Mesendoderm (in vitro differentiated cells): ENCODE measurements at places on chromosomes 12 and 14.

DNA sequence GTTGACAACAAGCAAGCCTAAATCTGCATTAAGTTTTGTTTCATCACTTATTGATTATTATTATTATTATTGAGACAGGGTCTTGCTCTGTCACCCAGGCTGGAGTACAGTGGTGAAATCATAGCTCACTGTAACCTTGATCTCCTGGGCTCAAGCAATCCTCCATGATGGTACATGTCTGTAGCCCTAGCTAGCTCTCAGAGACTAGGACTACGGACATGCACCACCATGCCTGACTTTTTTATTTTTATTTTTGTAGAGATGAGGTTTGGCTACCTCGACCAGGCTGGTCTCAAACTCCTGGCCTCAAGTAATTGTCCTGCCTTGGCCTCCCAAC lies 35.7 kb upstream of the STK38L start:
- no peak for DNase-seq

DNA sequence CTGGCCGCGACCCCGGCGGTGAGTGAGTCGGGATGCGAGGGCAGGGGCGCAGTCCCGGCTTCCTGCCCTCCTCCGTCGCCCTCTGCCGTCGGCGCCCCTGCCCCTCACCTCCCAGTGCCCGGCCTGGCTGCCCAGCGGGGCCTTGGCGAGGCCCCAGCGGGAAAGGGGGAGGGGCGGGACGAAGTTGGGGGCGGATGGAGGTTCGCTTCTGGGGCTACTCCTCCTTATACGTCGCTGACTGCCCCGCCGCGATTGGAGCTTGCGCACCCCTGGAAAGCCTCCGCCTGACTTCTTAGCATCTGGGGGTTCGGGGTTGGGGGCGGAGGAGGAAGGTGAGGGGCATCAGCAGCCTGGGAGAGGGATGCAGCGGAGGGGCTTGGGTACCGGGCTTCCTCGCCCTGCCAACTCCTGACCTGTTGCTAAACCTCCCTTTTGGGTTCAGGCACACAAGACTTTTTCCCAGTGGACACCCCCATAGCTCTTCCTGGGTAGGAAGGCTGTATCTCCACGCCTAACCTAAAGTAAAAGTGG lies 406 bp downstream of the TMEM263 start:
- no peak for DNase-seq

GRCh38 chr12:39124768-39125167 lies 219.4 kb upstream of the CPNE8 start:
- DNase-seq: peak; percentile 56

GRCh38 chr12:106675651-106676435 lies 93.0 kb downstream of the RFX4 start:
- no peak for DNase-seq

DNA sequence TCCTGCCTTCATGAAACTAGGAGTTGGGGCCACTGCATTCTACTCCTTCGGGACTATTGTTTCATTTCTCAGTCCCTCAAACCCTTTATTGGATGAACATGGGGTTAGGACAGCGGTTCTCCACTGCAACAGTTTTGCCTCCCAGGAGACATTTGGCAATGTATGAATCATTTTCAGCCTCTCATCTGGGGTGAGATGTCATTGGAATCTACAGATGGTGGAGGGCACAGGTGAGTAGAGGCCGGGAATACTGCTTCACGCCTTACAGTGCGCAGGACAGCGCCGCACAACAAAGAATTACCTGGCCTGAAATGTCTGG lies 649 bp upstream of the GNPNAT1 start:
- DNase-seq: no peak

DNA sequence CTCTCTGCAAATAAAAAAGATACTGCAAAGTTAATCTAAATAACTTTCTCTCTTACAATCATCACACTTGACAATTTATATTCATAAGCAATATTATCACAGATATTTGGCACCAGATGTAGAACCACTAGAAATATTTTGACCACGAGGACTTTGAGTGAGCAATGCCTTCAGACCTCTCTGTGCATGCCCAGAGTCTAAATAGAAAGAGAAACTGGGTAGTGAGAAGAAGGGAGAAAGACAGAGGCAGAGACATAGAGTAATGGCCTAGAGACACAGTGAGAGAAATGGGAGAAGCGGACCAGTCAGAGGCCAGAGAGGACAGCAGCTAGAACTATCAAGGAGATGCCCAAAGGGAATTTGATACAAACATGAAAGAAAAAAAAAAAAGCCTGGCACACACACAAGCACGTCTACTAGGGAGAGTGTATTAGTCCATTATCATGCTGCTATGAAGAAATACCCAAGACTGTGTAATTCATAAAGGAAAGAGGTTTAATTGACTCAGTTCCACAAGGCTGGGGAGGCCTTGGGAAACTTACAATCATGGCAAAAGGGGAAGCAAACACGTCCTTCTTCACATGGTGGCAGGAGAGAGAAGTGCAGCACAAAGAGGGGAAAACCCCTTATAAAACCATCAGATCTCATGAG lies 41.1 kb downstream of the BMP4 start:
- no peak for DNase-seq

DNA sequence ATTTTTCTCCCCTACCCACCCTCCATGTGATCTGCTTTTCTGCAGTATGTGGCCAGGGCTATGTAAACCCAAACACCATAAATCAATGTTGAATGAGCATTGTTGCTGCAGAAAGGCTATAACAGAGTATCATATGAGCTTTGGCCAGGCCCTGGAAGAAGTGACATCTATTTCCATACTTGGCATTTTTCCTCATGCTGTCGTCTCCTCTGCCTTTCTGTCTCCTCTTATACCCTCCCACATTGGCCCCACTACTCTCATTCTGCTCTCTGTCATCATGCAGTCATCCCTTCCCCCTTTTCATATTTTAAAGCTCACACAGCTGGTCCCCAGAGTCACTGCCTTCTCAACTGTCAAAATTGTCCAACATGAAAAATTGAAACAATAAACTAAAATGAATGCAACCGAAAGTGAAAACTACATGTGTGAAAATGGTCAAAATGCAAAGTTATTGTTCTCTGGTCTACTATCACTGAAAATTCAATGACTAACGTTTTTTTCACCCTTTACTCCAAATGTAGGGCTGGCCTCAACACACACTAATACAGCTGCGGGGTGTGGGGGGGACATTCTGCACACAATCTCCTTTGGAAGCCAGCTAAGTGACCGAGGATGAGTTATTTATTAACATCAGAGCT lies 290.7 kb upstream of the TMPO start:
- no peak for DNase-seq

GRCh38 chr14:101133068-101133467 lies 229.5 kb upstream of the RTL1 start:
- DNase-seq: no peak

DNA sequence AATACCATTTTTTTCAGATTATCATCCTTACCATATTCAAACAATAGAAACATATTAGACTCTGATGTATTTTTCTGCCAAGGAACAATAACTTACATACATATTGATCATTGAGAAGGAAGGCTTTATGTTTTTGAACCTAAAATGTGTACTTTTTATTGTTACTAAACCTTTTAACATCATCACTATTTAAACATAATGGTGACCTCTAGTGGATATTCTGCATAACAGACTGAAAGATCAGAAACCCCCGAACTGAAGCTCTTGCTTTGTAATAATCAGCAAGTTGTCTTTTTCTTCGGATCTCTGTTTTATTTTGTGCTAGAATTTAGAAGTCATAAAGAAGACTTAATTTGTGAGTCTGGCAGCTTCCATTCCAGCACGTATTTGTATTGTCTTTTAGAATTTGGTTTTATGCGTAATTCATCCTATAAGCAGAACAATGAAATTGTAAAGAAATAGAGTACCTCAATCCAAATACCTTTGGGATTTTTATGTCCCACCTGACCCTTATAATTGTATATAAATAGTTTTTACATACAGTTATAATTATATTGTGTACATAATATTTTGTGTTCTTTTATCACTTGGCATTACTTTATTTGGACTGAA lies 125.9 kb upstream of the ATF1 start:
- peak; percentile 47 for DNase-seq

GRCh38 chr14:95040708-95041476 lies 116.4 kb downstream of the DICER1 start:
- DNase-seq: no peak

GRCh38 chr12:87074781-87075180 lies 818.6 kb upstream of the MGAT4C start:
- no peak for DNase-seq

DNA sequence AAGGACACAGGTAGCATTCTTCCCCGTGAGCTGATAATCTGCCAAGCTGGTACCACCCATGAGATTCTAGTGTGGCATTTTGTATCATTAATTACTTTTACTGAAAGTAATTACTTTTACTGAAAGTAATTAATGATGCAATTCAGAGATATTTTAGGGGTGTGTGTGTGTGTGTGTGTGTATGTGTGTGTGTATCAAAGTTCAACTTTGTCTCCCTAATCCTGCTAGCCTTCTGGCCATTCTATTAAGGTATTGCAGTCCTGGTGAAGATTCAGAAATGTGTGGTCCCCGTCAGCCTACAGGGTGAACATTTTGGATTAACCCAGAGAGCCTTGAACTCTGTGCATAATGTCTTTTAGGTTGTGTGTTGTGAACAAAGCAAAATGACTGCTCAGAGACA lies 310.8 kb downstream of the ZFP36L1 start:
- no peak for DNase-seq

- DNase-seq: no peak
These were observed 62.6 kb downstream of the GALNT9 start for GRCh38 chr12:132266802-132267201.

DNA sequence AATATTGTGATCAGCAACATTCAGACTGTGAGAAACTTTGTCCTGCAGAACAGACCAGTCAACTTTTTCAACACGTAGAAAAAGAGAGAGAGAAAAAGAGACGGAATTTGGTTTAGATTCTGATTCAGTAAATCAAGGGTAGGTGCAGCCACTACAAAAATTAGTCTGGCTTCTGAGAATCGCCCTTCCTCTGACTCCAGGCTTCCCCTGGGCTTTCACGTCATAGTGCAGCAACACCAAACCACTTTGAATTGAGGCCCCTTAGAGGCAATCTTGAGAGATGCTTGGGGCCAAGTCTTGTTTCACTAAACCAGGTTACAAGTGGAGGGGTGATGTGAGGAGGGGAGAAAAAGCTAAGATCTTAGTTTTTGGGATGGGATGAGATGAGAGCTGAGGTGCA lies 37.5 kb upstream of the PTGR2 start:
- no peak for DNase-seq

GRCh38 chr14:81169711-81170103 lies 51.1 kb downstream of the GTF2A1 start:
- DNase-seq: peak; percentile 9

- DNase-seq: no peak
These were observed 505.4 kb downstream of the LRFN5 start for GRCh38 chr14:42112108-42112507.
